ENCODE measurements at places on chromosomes 7 and 10. TPM values are rescaled to one million over a fixed set of nuclear protein-coding genes. Genes with fewer than 3 reads are reported as not detected.

The FAM170B gene
- total RNA-seq: not detected

The TMED4 gene
- total RNA-seq: 74.8 TPM

The HOXA7 gene
- not detected for total RNA-seq

The SMKR1 gene
- 5.3 TPM for total RNA-seq

The FAM25C gene
- not detected for total RNA-seq

The DOCK4 gene
- total RNA-seq: 0.87 TPM

The PAX4 gene
- not detected for total RNA-seq

The PLCE1 gene
- total RNA-seq: not detected

The VGF gene
- total RNA-seq: 0.44 TPM

The GIMAP8 gene
- 13.1 TPM for total RNA-seq

The SSC4D gene
- total RNA-seq: 0.64 TPM

The TAS2R4 gene
- 0.49 TPM for total RNA-seq

The NOS3 gene
- total RNA-seq: 6.4 TPM

The ZNF488 gene
- not detected for total RNA-seq

The SERPINE1 gene
- 0.29 TPM for total RNA-seq

The IL2RA gene
- total RNA-seq: 832 TPM

The AQP1 gene
- not detected for total RNA-seq

The PRSS1 gene
- not detected for total RNA-seq

The PYROXD2 gene
- 5.1 TPM for total RNA-seq

The COL28A1 gene
- total RNA-seq: not detected

The ANKRD2 gene
- 0.67 TPM for total RNA-seq

The NFE2L3 gene
- 20.1 TPM for total RNA-seq

The LRIT1 gene
- not detected for total RNA-seq

The TMEM72 gene
- total RNA-seq: not detected

The C10orf53 gene
- total RNA-seq: not detected

The LRRC17 gene
- total RNA-seq: not detected

The GNB2 gene
- 271 TPM for total RNA-seq

The FAM131B gene
- 2.6 TPM for total RNA-seq

The PNLIPRP2 gene
- total RNA-seq: not detected

The CNNM1 gene
- not detected for total RNA-seq

The TMEM213 gene
- total RNA-seq: not detected

The PTPRN2 gene
- 5.7 TPM for total RNA-seq

The PDGFA gene
- 0.67 TPM for total RNA-seq

The ATRNL1 gene
- 0.35 TPM for total RNA-seq

The SEPTIN7 gene
- 237 TPM for total RNA-seq

The CYP26C1 gene
- total RNA-seq: 0.05 TPM

The HOXA13 gene
- total RNA-seq: not detected

The GJD4 gene
- total RNA-seq: not detected

The WNT2 gene
- total RNA-seq: not detected
